GM06990 (cell line): ENCODE measurements at places on chromosomes 12 and 14.

- no peak for DNase-seq
Measured at GRCh38 chr12:28313631-28314030, 123.4 kb downstream of the CCDC91 start.

GRCh38 chr14:34075042-34075744 is 124.3 kb upstream of the EGLN3 start:
- DNase-seq, result no peak

DNA sequence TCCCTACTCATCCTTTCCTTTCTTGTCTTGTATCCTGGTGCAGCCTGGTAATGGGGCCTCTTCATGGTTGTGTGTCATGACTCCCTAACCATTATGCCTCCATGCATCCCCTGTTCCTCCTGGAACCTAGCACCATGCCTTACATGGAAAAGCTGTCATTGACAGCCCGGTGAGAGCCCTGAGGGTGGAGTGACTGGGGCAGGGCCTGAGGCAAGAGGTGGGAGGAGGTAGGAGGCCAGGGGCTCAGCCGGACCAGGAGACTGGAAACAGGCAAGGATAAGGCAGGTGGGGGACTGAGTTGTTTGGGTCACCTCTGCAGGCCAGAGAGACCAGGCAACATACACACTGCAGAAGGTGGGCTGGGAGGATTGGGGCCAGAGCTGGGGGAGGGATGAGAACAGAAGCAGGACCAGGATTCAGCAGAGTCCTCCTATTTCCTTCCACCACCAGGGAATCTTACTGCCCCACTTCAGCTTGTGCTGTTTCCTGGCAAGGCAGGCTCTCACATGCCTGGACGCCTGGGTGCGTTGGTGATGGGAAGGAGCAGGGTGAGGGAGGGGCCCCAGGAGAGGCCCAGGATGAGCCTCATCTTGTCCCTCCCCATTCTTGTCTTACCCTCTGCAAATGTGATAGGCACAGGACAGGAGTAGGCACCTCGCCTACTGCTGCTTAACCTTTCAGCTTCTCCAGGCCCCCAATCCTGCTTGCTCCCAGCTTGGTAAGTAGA is at the start of gene LTB4R2:
LTB4R2 (plus strand) TSS at position 603 of the 727 bp plus-strand sequence. CDS start 525 bp downstream, outside the sequence.
- no peak for DNase-seq

- no peak for DNase-seq
Measured at GRCh38 chr12:39763071-39763889, 143.7 kb upstream of the ABCD2 start.

GRCh38 chr12:119840582-119840981 is 36.5 kb downstream of the CIT start:
- DNase-seq, result no peak

DNA sequence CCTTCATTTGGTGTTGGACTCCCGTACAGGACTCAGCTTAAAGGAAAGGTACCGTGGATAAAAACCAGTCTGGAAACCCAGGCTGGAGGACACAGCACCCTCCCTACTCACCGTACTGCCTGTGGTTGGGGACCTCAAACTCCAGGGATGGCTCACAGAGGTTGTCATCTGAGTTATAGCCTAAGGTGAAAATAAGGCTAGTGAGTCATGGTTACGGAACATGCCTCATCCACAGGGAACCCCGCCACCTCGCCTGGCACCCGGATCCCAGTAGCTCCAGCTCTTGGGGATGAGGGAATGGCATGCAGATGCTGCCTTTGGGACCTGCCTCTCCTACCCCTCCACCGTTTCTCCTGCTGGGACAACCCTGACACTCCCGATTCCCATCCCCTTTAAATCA is 36.8 kb upstream of the GPR68 start:
- DNase-seq, result no peak

GRCh38 chr14:84483072-84483420 is 1046.9 kb upstream of the FLRT2 start:
- DNase-seq, result no peak

- no peak for DNase-seq
Measured at GRCh38 chr14:100428727-100429126, 105.6 kb downstream of the SLC25A47 start.
